AG10803 (cell line): ENCODE measurements at places on chromosomes 1 and 21.

DNA sequence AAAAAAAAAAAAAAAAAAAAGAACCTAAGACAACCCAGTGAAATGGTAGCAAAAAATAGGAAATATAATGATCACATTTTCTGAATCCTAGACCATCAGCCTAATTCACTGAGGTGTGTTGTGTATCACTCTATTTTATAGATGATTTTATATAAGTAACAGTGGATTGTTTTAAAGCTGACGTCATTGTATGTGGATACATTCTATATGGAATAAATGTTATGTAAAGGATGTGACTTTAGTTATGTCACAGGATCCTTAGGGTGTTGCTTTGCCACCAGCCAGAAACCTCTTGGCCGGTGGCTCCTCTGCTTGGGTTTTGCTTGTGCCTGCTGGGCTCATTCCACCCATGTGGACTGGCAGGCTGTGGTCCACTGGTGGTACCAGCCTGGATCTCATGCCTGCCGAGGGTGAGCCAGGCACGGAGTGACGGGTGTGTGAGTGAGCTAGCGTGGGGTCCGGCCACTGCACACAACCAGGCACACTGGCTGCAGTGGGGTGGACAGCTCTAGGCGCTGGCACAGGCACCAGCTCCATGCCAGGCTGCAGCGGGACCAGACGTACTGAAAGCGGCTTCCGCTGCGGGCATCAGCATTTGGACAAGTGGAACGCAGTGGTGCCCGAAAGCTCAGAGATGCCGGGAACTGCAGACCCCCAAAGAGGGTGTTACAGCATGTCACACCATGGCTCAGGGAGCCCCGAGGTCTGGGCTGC, 44.5 kb downstream of the ZBTB8OS start:
- no peak for DNase-seq

- peak; percentile 72 for DNase-seq
Measured at GRCh38 chr1:15355968-15356625, 53.6 kb upstream of the EFHD2 start.

DNA sequence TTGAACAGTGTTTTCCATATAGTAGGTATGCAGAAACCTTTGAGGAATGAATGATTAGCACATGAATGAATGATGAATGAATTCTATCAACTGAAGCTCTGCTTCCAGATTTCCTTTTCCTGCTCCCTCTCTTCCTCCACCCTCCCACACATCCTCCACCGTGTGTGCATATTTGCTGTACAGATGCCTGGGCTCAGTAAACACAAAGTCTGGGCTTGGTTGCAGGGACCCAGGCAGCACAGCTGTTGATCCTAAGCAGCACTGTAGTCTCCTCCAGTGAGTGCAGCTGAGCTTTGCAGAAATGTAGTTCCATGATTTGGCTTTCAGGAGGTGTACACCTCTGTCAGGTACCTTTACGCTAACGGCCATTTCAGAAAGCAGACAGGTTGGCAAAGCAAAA, 611.7 kb downstream of the NUF2 start:
- DNase-seq: no peak

DNA sequence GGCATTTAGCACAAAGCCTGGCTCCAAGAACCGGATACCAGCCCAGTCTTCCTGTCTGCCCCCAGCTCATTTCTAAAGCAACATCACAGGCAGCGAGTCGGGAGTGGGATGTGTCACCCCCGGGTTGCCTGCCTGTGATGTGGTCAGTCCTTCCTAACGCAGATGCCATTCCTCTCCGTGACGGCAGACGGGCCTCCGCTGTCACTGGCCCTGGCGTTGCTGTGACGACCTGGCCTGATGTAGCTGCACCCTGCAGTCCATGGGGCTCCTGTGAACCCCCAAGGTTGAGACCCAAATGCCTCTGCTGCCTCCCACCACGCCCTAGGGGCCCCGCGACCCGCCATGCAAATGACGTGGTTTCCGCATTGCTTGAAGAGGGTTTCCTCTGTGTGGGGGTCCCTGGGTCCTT, 12.3 kb downstream of the TNFRSF1B start:
- DNase-seq: peak; percentile 76

GRCh38 chr1:156097499-156098178, 15.4 kb upstream of the MEX3A start:
- DNase-seq: no peak

- no peak for DNase-seq
Measured at GRCh38 chr1:182778862-182779261, 10.7 kb upstream of the NPL start.
